Head of caudate nucleus (tissue), 42 donors: ENCODE measurements at places on chromosomes 13 and 19.

- no peak for DNase-seq
Observed at GRCh38 chr13:107817647-107818287, 397.6 kb downstream of the LIG4 start.

DNA sequence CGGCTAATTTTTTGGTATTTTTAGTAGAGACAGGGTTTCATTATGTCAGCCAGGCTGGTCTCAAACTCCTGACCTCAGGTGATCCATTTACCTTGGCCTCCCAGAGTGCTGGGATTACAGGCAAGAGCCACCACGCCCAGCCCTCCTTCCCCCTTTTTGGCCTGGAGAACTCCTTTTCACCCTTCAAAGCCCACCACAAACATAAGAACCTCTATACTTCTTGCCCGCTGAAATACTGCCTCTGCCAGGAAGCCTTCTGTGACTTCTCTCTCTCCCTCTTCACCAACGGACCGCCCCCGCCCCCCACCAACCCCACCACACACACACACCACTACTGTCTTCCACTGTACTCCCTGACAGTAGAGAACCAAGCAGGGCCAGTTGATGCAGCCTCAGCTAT is 2.5 kb downstream of the ZNF428 start:
- no peak for DNase-seq

- no peak for DNase-seq
Observed at GRCh38 chr13:50733392-50733791, 110.1 kb downstream of the DLEU7 start.

DNA sequence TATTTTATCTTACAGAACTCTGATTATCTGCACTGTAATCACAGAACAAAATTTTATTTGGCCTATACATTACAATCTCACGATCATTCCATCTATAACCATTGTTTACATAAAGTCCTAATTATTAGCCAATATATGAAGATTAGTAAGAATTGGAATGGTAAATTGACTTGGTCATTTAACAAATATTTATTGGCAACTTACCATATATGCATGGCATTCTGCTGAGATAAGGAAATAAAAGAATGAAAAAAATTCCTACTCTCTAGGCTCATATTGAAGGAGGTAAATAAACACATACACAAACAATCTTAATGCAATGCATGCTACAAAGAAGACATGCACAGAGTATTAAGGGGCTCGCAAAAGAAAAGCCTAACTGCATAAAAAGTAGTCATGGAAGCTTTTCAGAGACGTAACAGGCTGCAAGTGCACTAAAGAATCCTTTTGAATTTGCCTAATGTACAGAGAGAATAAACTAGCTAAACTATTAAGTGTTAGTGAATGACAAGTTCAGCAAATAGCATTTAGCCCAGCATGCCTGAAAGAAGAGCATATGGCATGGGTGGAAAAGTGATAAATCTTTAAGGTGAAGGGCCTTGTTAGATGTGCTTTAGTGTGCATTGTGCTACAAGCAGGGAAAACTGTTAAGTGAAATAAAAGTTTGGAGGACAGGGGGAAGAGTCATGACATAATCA is 1131.1 kb downstream of the PCDH9 start:
- no peak for DNase-seq
